Nucleus accumbens (tissue), 56 donors: ENCODE measurements at places on chromosomes 13 and 19.

- no peak for DNase-seq
Measured at GRCh38 chr19:1093811-1094553, 1.2 kb downstream of the POLR2E start.

- no peak for DNase-seq
Measured at GRCh38 chr13:31435536-31435935, 235.8 kb downstream of the B3GLCT start.

DNA sequence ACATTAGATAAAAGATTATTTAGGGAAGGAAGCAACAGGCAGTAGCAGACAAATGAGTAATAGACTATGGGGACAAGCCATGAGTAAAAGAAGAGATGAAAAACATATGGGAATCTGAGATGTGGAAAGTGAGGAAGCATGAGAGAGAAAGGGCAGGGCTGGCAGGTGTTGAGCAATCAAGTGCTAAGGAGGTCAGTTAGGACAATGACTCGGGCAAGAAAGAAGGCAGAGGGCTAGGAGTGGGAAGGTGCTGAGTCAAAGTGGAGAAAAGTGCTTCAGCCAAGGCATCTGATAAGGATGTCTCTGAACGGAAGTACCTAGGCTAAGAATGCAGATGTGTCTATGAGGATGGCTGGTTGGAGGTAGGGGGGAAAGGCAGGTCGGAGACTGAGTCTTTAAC, 291.9 kb upstream of the HTR2A start:
- DNase-seq: no peak

GRCh38 chr13:44237276-44237767, 136.3 kb upstream of the SERP2 start:
- DNase-seq: no peak

- no peak for DNase-seq
Measured at GRCh38 chr13:98571955-98572662, 4.8 kb downstream of the STK24 start.

DNA sequence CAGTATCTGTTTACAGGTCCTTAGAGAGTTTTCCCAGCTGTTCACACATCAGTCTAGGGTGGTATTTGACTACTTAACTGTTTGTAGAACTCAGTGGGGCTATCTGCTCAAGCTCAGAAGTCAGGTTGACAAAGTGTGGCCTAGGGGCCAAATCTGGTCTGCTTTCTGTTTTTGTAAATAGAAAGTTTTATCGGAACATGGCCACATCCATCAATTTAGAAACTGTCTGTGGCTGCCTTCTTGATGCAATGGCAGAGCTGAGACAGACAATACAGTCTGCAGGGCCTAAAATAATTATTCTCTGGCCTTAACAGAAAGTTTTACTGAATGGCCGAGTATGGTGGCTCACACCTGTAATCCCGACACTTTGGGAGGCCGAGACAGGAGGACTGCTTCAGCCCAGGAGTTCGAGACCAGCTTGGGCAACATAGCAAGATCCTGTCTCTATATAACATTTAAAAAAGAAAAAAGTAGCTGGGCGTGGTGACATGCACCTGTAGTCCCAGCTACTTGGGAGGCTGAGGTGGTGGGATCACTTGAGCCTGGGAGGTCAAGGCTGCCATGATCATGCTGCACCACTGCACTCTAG, 2.4 kb downstream of the SMG9 start:
- DNase-seq: no peak

- no peak for DNase-seq
Measured at GRCh38 chr13:35573639-35574038, 97.2 kb upstream of the MAB21L1 start.

GRCh38 chr19:57192077-57192420, 749 bp downstream of the ZNF264 start:
- no peak for DNase-seq

- no peak for DNase-seq
Measured at GRCh38 chr13:64688893-64689677, 2541.1 kb downstream of the PCDH9 start.

DNA sequence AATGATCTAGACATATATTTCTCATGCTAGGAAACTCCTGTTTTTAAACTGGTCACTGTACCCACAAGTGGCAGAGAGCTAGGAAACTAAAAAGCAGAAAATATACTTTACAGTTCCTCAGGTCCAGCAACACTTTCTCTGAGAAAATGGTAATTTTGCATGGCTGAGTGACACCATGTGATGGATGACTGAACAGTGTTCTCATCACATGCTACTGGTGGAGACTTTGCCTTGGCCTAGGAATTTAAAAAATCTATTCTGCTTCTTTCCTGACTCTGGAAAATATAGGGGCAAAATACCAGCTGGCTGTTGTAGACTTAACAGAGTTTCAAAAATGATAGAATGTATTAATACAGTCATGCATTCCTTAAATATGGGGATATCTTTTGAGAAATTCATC, 50.0 kb downstream of the LATS2 start:
- no peak for DNase-seq

GRCh38 chr13:113205428-113205931, 3.0 kb downstream of the PCID2 start:
- no peak for DNase-seq

DNA sequence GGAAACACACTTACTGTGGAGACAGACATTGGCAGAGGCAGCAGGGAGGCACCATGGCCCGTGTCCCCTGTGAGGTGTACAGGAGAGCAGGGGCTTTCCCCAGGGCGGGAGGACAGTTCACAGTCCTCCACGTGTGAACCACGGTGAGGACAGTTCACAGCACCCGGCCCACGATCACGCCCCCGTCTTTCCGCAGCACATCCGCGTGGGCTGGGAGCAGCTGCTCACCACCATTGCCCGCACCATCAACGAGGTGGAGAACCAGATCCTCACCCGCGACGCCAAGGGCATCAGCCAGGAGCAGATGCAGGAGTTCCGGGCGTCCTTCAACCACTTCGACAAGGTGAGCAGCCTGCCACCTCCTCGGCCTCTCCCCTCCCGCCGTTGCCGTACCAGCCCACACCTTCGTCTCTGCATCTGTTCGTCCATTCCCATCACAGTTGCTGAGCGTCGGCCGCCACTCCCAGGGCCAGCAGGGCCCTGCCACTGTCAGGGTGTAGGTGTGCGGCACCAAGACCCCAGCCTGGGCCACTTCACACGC, 17.4 kb downstream of the CAPN12 start:
- DNase-seq: no peak

DNA sequence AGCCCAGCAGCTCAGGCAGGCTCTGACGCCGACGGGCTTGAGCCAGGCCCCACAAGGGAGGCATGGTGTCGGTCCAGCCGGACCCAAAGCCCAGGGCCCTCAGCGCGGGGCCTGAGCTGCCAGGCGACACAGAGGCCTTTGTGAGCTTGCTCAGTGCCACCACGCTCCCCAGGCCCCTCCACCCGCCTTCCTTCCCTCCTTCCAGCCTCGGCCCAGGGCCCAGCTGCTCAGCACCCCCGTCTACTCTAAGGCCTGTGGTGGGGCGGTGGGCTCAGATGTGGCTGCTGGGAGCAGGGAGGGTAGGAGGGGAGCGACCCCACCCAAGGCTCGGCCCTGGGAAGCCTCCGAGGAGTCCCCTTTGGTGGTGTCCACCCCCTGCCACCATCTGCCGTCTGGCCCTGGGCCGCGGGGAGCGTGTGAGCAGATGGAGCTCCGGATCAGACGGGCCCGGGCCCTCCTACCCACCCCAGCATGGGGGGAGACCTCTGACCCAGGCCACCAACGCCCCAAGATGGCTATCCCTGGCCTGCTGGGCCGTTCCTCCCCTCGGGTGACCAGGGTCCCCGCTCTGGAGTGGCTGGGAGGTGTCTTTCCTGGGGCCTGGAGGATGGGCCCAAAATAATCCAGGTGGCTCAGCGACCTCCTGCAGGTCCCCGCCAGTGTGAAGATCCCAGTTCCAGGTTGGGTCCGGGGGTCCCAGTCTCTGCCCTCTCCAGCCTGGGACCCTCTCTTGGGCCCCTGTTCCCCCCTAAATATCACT, 7.8 kb downstream of the ZBTB7A start:
- peak; percentile 44 for DNase-seq

DNA sequence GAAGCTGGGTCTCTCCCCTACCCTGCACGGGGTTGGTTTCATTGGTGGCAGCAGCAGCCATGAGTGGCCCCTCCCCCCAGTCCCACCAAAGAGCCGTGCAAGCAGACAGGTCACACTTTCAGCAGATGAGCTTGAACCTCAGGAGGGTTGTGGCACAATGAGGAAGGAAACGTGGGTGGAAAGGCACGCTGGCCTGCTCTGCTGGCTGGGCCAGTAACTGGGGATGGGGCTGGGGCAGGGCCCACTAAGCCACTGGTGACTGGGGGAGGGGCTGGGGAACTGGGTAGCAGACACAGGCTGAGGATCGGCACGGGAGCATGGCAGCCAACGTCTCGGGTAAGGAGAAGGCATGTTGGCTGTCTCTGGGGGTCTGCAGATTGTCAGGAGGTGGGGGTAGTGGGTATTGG, at the start of gene P2RY11:
Gene P2RY11 (plus strand): TSS at position 289 of the 407 bp plus-strand sequence. CDS start 29 bp downstream, at position 318.
- DNase-seq: no peak

- peak; percentile 65 for DNase-seq
Measured at GRCh38 chr13:25192936-25193335, 20.8 kb upstream of the AMER2 start.

DNA sequence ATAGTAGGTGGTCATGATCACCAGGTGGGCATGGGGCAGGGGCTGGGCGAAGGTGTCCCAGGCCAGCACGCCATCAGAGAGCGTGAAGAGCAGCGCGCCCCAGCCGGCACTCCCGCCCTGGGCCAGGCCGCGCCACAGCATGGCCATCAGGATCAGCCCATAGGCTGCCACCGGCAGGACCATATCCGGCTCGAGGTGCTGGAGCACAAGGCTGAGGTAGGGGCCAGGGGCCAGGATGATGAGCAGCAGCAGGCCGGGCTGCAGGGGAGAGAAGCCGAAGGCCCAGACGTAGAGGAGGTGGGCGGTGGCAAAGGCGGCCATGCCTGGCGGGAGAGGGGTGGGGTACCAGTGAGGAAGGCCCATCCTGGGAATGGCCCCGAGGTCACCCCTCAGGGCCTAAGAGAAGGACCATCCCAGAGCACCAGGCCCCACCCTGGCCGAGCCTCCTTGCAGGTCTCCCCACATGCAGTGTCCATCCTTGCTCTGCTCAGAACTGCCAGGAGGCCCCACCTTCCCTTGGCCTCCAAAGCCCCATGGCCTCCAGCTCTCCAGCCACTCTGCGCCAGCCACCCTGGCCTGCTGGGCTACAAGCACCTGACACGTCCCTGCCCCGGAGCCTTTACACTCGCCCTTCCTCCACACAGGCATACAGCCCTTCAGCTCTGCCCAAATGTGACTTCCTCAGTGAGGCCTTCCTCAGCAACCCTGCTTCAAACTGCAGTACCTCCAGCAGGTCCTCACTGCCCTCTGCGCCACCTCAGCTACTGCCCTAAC, 1.1 kb downstream of the TMEM86B start:
- DNase-seq: no peak

GRCh38 chr19:39436350-39436716, 584 bp upstream of the RPS16 start:
- no peak for DNase-seq

DNA sequence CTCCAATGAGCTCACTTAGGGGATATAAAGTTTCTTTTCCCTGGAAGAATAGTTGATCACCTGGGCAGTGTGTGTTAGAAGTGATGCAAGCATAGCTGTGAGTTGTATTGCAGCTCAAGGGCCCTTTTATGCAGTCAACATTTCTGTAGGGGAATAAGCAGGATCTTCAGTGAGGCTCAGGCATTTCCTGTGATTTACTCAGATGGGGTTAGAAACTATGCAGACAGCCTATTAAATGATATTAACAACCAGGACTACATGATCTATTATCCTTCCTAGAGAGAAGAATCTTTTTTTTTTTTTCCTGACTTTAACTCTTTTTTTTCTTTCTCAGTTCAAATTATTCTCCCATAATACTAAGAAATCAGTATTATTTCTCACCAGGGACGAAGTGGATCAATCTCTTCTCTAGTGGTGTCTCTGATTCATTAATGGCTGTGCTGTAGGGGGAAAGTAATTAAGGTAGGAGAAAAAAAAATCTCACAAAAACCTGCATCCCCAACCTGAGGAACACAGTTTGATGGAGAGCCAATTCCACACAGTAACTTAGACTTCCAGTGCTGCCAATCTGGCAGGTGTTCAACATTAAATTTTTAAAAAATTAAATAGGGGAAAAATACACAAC, 126.4 kb upstream of the SLC10A2 start:
- no peak for DNase-seq

DNA sequence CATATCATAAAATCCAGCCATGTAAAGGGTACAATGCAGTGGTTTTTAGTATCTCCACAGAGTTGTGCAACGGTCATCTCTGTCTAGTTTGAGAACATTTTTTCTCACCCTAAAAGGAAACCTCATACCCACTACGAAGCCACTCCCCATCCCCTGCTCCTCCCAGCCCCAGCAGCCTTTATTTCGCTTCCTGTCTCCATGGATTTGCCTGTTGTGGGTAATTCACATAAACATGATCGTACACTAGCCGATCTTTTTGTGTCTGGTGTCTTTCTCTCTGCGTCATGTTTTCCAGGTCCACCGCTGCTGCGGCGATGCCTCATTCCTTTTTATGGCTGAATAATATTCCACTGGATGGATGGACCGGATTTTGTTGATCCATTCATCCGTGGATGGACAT, 28.6 kb downstream of the BICRA start:
- no peak for DNase-seq

DNA sequence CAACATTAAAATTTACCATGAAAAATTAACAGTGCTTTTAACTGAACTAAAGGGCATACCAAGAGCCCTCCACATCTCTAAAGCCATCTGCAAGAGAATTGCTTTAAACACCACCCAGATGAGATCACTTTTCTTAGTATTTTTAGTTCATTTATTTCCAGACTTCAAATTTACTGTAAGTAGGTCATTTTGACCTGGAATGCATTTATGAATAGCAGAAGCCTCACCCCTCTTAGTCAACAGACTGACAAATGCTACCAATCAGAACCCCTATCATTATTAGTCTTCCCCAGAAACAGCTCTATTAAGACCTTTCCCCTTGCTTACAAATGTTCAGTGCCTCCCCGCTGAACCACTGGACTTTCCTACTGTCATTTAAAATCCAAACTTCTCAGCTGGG, 27.3 kb downstream of the RUBCNL start:
- no peak for DNase-seq

GRCh38 chr13:32059511-32059984, 28.0 kb downstream of the FRY start:
- DNase-seq: no peak

DNA sequence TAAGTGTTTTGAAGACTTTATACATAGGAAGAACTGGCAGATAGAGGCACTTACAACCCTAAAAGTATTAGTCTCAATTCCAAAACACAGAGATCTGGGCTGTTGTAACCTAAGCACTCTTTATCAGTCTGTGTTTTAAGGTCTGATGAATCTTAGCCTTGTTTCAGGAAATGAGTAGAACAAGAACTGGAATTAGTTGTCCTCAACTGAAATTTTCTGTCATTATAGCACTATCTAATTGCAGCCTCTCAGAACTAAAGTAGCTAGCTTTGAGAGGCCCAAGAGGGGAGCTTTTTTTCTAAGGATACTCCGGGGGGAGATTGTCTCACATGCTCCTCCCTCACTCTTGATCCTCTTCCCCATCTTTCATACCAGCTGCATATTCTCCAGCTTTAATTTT, 13.1 kb downstream of the HNRNPM start:
- DNase-seq: no peak

DNA sequence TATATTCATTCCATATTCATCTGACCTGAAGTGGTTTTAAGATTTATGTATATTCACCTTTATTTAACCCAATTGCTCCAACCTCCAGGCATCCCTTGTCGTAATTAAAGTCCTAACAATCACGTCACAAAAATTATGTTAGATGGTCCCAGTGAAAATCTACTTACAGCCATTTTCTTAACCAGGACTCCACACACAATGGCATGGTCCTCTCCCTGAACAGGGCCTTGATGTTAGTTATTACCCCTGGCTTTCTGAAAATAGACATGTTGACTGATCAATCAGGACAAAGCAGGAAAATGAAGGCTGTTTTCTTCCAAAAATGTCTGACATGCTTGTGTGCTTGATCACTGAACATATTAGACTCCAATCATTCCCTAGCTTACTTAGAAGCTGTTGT, 542.7 kb upstream of the SLITRK5 start:
- no peak for DNase-seq
